Activated naive CD8-positive, alpha-beta T cell treated with anti-CD3 and anti-CD28 coated beads, Interleukin-2, amount 10 ng/mL, durations not matched to agents 7 days and 5 days (primary cell): ENCODE measurements at places on chromosomes 16 and 17. TPM values are rescaled to one million over a fixed set of nuclear protein-coding genes. Genes with fewer than 3 reads are reported as not detected.

- DNase-seq = no peak
Observed at GRCh38 chr16:70701036-70701435, 15.2 kb upstream of the MTSS2 start.

- DNase-seq = no peak
Observed at GRCh38 chr17:30124273-30124796, 7.7 kb downstream of the NSRP1 start.

- DNase-seq = peak; percentile 64
Observed at GRCh38 chr16:10878644-10879501, 1.9 kb downstream of the CIITA start.

DNA sequence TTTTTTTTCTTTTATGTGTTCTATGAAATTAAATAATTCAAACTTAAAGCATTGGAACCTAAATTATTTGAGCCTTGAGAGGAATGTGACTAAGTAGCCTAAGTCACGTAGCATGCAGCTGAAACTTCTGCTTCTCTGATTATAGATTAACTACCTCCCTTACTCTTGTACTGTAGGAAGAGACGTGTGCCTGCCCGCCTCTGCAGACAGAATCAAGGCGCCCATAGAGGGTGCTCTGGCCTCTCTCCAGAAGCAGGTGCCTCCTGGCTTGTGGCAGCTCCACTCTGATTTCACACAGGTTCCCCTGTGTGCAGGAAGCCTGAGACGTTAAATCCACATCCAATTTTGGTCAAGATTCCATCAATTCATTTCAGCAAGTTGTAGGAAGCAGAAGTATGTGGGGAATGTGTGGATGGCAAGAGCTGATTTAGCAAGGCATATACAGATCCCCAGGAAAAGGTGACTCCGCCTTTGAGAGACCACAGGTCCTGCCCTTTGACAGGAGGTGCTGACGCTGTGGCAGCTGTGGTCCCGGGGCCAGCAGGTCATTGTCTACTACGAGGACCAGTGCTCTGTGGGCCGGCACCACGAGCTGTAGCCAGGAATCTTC is 1418.8 kb downstream of the CDH11 start:
- no peak for DNase-seq

- no peak for DNase-seq
Observed at GRCh38 chr16:58331024-58331707, 36.3 kb upstream of the PRSS54 start.

GRCh38 chr17:28726226-28726626 is at the start of gene TLCD1:
Gene TLCD1 (minus strand): TSS chr17:28726233. CDS start chr17:28726097, 136 bp downstream.
- DNase-seq = peak; percentile 88

DNA sequence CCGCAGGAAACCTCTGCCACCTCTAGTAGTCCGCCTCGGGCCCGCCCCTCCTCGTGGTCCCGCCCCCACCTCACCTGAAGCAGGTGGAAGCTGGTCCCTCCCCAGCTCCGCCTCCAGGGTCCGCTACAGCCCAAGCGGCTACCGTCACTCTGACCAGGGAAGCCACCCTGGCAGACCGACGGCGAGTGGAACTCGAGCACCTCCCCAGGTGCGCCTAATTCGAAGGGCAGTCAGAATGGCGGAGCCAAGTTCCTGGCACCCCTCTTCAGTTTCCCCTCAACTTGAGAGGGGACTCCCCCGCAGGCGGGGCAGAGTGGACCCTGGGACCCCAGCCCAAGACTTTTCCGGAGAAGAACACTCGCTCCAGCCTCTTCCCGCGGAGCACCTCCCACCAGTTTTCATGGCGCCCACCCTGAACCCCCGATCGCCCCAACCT is 507 bp downstream of the FHOD1 start:
- no peak for DNase-seq

- no peak for DNase-seq
Observed at GRCh38 chr17:6714315-6714874, 1.2 kb upstream of the SLC13A5 start.

- DNase-seq = no peak
Observed at GRCh38 chr16:12067714-12068401, 91.3 kb downstream of the SNX29 start.

DNA sequence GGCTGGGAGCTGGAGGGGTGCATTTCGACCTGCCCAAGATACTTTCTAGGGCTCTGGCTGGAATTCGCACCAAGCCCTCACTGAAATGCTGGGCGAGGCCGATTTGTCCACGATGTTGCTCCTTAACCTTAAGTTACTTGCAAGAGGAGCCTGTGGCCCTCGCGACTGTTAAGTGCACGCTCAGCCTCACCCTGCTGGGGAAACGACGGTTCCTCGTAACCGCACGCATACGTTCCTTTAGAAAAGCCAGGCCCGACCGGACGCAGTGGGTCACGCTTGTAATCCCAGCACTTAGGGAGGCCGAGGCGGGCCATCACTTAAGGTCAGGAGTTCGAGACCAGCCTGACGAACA is 607 bp upstream of the NCOR1 start:
- no peak for DNase-seq

The PPP1R1B gene
- total RNA-seq = not detected

The TNP2 gene
- not detected for total RNA-seq

The NPIPA2 gene
- 1.5 TPM for total RNA-seq

The KRT20 gene
- not detected for total RNA-seq
